Stimulated activated CD8-positive, alpha-beta memory T cell treated with anti-CD3 and anti-CD28 coated beads, Interleukin-4, amount 100 ng/mL, for 4 hours (primary cell): ENCODE measurements at places on chromosomes 13 and 19.

DNA sequence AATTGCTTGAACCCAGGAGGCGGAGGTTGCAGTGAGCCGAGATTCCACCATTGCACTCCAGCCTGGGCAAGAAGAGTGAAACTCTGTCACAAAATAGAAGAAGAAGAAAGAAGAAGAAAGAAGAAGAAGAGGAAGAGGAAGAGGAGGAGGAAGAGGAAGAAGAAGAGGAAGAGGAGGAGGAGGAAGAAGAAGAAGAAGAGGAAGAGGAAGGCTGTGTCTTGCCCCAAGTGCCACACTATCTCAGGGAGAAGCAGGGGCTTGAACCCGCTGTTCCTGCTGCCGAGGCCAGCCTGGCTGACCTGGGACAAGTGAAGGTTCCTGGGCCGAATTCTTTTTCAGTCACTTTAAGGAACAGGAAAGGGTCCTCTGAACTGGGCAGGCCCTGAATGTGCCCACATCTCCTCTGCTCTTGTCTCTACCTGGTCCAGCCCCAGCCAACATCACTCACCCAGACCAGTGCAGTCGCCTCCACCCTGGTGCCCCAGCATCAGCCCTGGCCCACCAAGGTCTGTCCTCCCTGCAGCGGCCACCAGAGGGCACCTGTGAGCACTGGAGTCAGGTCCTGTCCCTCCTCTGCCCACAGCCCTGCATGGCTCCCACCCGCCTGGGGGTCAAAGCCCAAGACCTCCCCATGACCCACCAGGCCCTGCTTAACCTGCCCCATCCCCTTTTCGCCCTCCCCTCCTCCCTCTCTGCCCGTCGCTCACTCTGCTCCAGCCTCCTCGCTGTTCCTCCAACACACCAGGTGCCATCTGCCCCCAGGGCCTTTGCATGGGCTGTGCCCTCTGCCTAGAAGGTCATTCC is 20.0 kb downstream of the TICAM1 start:
- DNase-seq = peak; percentile 70

DNA sequence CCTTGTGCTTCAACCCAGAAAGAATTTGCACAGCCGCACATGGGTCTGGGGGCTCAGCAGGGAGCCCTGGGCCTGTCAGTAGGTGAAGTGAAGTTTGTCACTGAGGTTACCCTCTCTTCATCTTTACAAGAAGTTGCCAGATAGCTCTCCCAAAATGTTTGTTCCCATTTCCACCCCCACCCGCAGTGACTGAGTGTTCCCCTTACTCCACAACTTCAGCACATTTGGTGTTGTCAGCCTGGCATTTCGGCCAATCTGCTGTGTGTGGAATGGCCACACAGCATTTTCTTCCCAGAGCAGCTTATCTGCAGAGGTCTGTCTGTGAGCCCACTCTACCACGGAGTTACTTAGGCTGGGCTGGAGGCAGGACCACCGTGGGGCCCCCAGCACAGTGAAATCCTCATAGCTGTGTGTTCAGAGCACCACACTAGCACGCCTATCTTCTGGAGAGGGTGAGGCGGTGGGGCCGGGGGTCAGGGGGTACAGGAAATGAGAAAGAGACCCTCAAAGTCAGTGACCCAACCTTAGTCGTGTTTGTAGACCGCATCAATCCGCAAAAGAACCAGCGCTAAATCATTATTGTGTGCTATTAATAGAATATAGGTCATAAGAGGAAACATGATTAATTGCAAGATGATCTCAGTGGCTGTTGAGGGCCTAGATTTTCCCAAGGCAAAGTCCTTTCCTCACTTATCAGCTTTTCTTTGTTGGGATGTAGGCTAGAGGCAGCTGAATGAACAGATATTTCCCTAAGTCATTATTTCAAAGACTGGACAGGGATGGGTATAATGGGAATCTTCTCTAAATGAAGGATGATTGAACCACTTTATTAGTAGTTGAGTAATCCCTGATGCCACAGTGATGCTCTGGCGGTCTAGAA is 116.0 kb downstream of the SIPA1L3 start:
- DNase-seq = no peak

DNA sequence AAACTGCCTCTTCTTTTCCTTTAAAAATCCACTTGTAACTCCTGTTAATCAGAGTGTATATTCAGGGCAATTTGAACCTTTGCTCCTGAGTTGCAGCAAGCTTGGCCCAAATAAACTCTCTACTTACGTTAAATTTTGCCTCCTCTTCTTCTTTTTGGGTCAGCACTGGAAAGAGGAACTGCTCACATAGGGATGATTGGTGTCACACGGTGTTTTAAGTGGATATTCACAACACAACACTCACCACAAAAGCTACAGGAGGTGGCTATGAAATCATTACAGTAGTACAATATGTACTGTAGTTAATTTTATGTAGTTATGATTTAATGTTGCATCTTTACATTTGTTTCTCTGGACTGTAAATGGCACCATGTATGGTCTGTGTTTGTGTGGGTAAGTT is 96.8 kb upstream of the DOCK9 start:
- no peak for DNase-seq

DNA sequence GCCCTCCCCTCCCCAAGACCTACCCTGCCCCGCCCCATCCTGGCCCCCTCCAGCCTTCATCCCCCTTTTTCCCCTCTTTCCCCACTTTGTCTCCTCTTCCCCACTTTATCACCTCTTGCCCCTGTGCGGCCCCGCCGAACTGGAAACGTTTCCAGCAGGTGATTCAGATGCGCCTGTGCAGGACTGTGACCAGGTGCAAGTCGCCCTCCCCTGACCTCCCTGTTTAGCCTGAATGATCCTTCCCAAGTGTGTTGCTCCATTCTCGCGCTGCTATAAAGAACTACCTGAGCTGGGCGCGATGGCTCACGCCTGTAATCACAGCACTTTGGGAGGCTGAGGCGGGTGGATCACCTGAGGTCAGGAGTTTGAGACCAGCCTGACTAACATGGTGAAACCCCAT is 25.9 kb downstream of the ZNF791 start:
- no peak for DNase-seq

DNA sequence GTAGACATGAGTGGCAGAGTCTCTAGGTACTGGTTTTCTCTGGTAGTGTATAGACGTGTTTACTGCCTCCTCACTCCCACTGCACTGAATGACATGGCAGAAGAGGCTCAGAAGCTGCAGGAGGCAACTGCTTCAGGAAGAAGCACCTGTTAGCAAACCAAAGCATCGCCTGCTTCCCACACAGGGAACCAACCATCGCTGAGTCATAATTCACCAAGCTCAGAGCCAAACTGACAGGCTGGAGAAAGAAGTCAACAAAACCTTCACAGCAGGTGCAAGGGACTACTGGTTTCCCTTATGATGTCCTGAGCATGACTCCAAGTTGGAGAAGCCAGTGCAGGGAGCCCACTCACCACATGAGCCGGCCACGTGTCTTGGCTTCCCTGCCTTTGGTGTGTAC is 69.8 kb downstream of the KCTD12 start:
- no peak for DNase-seq

DNA sequence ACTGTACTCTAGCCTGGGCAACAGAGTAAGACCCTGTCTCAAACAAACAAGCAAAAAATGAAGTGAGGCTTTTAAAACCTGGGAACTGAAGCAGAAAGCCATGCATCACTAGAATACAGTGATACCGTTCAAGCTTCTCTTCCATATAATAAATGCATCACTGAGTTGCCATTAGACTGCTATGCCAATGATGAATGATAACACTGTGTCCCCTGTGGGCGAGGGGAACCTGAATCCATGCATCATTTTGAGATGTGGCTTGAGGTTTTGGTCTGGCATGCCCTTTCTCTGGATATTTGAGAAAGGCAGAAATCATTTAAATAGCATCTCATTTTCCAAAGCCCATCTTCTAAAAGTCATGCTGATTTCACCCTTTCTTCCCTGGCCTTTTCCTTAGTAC is 1.5 kb upstream of the FAM124A start:
- no peak for DNase-seq

- no peak for DNase-seq
These were observed 104.4 kb upstream of the CSNK1A1L start for GRCh38 chr13:37209621-37210580.

- peak; percentile 18 for DNase-seq
These were observed 22.5 kb upstream of the NFIC start for GRCh38 chr19:3343619-3344502.

DNA sequence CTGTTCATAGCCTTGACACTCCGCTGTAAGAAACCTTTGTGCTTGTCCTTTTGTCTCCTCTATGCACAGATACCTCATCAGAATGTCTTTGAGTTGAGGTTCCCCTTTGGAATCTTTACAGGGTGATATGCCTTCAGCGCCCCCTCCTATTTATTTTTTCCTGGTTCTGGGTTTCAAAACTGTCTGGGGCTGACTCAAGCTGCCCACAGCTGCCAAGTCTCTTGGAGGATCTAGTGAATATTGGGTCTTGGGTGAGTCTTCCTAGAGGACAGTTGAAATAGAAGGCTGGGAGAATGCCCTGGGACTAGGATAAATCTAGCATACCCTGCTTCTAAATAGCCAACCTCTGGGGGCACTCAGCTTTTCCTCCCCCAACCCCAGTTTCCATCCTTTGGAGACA is 930 bp downstream of the ZNF136 start:
- no peak for DNase-seq

- DNase-seq = no peak
These were observed 664.2 kb upstream of the SLC10A2 start for GRCh38 chr13:103730407-103730806.

GRCh38 chr19:1482361-1483130 is 3.5 kb upstream of the C19orf25 start:
- no peak for DNase-seq

GRCh38 chr13:80082396-80083080 is 258.4 kb downstream of the SPRY2 start:
- DNase-seq = no peak

- no peak for DNase-seq
These were observed 44.7 kb downstream of the STK24 start for GRCh38 chr13:98532254-98532653.

- no peak for DNase-seq
These were observed 302.5 kb downstream of the ZNF536 start for GRCh38 chr19:30674656-30675055.

DNA sequence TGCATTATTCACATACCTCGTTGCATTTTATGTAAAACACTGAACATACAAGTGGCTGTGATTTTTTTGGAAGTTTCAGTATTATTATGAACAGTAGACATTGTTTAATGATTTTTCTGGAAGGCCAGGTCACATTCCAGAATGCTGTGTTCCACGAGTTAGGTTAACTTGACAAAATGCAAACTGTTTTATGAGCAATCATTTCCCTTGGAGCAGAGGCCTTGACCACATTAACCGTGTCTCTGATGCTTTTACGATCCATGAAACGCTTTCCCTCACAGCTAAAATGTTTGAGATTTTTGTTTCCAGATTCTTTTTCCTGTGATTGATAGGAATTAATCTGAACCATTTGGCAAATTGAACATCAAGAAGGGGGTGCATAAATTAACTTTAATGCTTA is 57.8 kb downstream of the MBNL2 start:
- no peak for DNase-seq

DNA sequence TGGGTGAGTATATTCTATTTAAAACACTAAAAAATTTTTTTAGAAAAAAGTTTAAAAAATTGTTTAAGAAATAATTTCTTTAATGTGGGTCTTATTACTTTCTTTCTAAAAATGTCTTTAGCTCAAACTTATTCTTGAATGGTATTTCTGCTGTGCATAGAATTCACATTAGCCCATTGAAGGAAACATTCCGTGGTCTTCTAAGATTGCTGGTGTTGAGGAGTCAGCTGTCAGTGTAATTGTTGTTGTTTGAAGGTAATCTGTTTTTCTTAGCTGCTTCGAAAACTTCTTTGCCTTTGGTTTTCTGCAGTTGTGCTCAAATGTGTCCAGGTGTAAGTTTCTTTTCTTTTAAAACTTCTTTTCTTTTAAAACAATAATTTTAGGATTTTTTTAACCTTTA is 85.4 kb upstream of the KLF12 start:
- no peak for DNase-seq

- DNase-seq = no peak
These were observed 39.1 kb upstream of the EEF1AKMT1 start for GRCh38 chr13:20812890-20813289.

DNA sequence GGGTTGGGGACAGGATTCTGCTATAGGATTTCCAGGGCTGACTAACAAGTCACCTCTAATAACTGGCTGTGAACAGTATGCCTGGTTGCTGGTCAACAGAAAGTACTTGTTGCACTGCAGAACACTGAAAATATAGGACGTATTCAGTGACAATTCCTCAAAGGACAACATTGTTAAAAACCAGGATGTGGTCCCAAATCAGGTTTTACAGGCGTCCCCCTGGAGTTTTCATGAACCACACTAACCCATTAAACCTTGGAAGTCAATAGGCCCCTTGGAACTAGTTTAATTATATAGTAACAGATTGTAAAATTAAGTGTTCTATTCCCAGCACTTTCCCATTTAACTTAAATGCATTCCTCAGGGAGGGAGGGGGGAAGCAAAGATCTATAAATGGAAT is 495.4 kb downstream of the TBC1D4 start:
- DNase-seq = no peak

DNA sequence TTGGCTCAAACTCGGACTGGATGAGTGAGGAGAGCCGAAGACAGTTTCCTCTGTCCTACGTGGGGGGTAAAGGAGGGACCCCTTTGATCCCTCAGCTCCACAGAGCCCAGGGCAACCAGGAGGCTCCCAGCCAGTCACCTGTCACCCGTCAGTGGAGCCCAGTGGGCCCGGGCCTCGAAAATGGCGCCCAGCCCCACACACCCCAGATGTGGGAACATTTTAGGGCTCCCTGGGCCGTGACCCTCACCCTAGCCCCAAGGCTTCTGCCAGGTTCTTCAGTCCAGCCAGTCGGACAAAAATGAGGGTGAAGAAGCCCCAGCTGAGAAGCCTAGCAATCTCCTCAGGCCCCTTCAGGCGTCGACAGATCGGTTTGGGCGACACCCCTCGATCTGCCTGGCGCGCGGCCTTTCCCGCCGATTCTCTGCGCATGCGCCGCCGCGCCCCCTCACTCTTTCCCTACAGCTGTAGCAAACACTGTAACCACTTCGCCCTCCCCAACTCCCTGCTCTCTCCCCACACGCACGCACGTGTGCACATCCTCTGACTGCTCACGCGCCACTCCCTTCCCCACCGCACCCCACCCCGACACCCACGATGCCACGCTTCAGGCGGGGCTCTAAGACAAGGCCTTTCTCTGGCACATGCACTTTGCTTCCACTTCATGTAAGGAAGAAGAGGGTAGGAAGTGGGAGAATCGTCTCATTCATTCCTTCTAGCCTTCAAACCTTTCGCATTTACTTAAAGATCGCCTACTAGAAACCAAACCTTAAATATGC is at the start of gene SLC6A16:
TSS of gene SLC6A16 (minus strand) at position 391 of the 776 bp plus-strand sequence. CDS start 13,844 bp downstream, outside the sequence.
- no peak for DNase-seq
